ENCODE measurements at places on chromosomes 11 and 22.

GRCh38 chr11:112650527-112650926 is 310.7 kb upstream of the NCAM1 start:
- DNase-seq = no peak

DNA sequence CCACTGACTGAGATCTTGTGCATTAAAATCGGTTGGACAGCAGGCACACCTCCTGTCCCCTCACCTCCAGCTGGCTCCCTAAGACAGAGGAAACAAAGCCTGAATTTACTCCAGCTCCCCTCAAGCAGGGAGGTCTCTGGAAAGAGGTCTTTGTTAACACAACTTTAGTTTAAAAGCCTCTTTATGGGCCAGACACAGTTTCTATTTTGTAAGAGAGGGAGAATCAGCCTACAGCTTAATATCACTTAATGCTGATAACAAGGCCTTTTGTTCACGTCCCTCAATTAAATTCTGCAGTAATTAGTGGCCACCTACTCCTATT is 36.3 kb downstream of the PLEKHA7 start:
- no peak for DNase-seq

- DNase-seq = no peak
Observed at GRCh38 chr11:116225236-116225635, 547.6 kb downstream of the BUD13 start.

DNA sequence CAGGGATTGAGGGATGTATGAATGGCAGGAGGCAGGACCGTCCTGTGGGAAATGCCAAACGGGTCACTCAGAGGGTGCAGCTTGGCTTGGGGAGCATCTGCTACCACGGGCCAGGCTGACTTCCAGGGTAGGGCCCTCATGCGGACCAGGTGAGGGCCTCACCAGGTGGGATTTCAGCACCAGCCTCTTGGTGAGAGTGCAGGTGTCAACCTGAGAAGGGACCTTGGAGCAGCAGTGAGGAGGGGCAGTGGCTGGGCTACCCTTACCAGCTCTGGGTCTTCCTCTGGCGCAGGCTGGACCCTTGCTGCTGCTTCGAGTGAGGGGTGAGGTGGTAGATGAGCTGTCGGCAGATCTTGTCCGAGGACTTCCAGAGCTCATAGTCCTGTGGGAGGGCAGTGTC is 4.9 kb downstream of the LRRC75B start:
- DNase-seq = no peak

DNA sequence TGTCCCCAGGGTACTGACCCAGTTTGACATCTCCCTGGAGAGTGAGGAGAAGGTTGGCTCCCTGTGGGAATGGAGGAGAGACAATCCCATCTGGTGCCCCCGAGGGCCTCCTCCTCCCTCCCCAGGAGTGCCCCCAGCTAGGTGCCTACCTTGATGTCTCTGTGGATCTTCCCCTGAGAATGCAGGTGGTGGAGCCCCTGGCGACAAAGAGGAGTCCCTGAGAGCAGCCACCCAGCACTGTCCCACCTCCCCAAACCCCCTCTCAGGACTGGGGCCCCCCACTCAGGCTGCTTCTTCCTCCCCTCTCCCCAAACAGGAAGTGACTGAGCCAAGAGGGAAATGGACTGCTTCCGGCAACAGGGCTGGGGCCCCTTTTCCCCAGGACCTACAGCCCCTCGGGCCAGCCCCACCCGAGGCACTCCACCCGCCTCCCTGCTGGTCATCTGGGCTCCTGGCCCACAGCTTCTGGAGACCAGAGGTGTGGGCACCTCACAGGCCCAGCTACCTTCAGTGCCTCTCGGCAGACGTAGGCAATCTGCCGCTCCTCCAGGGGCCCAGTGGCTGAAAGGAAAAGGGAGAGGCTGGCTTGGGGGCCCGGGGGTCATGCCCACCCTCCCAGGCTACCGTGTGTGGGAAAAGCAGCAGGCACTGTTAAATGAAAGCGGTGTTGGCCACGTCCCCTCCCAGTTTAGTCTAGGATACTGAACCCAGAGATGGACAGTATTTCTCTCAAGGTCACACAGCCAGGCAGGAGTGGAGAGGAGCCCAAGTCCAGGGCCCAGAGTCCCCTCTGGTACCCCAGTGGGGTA is 1.2 kb downstream of the MAP4K2 start:
- DNase-seq = peak; percentile 27

DNA sequence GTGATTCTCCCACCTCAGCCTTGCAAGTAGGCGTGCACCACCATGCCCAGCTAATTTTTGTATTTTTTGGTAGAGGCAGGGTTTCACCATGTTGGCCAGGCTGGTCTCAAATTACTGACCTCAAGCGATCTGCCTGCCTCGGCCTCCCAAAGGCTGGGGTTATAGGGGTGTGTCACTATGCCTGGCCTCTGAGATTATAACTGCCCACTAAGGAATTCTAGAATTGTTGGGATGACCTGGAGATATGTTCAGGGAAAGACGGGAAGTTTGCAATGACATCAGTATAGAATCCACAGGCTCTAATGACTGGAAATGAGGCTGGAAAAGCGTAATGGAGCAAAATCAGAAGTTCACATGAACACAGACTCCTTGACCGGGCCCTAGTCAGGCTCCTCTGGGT is 62.2 kb downstream of the CLMP start:
- no peak for DNase-seq

DNA sequence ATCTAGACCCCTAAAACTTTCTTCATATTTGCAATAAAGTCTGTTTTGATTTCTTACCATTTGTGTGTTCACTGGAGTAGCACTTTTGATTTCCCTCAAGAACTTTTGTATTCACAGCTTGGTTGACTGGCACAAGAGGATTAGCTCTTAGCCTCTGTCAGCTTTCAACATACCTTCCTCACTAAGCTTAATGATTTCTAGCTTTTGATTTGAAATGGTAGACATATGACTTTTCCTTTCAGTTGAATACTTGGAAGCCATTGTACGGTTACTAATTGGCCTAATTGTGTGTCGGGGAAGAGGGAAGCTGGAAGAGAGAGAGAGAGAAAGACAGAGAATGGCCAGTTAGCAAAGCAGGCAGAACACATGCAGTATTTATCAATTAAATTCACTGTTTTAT is 180.5 kb downstream of the ARHGAP42 start:
- no peak for DNase-seq

All from suppressor macrophage treated with lipopolysaccharide for 1 hour (primary cell).